ENCODE measurements at places on chromosomes 11 and 22. TPM values are rescaled to one million over a fixed set of nuclear protein-coding genes. Genes with fewer than 3 reads are reported as not detected.

DNA sequence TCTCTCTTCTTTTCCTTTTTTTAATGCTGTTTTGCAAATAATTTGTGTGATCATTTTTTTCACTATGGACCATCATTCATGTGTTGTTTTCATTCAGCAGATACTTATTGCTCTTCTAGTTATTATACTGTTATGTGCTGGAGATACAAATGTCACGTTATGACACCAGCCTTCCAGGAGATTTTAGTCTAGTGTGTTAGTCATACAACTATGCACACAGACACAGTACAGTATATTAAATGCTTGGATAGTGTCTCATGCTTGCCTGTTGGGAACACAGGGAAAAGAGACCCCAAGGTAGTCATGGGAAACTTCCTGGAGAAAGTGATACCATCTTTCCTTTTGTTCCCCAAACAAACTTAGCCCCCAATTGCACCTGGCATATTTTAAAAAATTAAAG is 116.1 kb downstream of the UVRAG start:
- no peak for DNase-seq

NRXN2 gene
- 0.13 TPM for total RNA-seq

DNA sequence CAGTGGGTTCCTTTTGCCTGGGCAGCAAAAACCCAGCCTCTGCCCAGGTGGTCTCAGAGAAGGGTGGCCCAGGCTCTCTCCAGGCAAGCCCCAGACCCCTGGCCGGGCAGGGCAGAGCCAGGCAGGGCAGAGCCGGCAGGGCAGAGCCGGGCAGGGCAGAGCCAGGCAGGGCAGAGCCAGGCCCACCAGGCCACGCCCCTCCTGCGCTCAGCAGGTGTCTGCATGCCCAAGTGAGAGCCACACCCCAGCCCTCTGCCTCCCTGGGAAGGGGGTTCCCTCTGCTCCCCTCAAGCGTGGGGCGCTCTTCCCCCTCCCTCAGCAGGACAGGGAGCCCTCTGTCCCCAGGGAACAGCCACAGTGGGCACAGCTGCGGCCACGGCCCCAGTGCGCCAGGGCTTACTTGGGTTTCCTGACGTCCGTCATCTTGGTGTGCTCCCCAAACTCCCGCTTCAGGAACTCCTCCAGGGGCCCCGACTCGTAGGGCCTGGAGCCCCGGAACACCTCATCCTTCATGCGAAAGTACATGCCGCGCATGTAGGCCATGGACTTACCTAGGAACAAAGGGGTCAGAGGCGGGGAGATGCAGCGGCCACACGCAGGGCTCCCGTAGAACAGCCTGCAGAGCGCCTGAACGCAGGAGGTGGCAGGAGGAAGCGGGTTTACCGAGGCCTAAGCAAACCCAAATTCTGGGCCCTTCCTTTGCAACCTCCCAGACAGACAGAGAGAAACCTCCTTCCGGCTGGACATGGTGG is 10.1 kb upstream of the BAIAP2L2 start:
- no peak for DNase-seq

DEFB131B gene
- total RNA-seq = not detected

GRCh38 chr11:35090125-35090524 is 48.8 kb upstream of the CD44 start:
- no peak for DNase-seq

DNA sequence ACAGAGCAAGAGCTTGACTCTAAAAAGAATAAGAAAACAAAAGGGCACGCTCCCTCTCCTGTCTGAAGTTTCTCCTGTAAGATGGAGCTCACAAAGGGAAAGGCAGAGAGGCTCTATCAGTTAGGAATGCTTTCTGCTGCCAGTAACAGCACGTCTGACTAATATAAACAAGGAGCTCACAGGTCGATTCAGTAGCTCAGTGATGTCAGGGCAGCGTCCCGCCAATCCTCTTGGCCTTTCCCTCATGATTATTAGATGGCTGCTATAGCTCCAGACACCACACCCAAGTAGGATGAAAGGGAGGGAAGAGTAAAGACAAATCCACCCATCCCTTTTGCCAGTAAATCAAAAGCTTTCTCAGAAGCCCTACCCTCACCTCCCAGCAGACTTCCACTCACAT is 51.3 kb upstream of the HMGXB4 start:
- DNase-seq = no peak

GRCh38 chr22:22667966-22668880 is 23.8 kb downstream of the GGTLC2 start:
- DNase-seq = no peak

- peak; percentile 46 for DNase-seq
Observed at GRCh38 chr11:63614136-63614671, at the start of gene PLAAT3. PLAAT3 (minus strand) TSS chr11:63614433; CDS start chr11:63614014, 419 bp downstream.

- no peak for DNase-seq
Observed at GRCh38 chr22:17120711-17121232, 388 bp downstream of the TMEM121B start.

RNF26 gene
- total RNA-seq = 40.5 TPM

TMPRSS6 gene
- total RNA-seq = 1.1 TPM

- no peak for DNase-seq
Observed at GRCh38 chr22:40428796-40429195, 58.4 kb downstream of the SGSM3 start.

DLG2 gene
- total RNA-seq = 1.6 TPM

PANX2 gene
- not detected for total RNA-seq

NDUFS8 gene
- 163 TPM for total RNA-seq
